ENCODE measurements at places on chromosomes 6 and 20.

DNA sequence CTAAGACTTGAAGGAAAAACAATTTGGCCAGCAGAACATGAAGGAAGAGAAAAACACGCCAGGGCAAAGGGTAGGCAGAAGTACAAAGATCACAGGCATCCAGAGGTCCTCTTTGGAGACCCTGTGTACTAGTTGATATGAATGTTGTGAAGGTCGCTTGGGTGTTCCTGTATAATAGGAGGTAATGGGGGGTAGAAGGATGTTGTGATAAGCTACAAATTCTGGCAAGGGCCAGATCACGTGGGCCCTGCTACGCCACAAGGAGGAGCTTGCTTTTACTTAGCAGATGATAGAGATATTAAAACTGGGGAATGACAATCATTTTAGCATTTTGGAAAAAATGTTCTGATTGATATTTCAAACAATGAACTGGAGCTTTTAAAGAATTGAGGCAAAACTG lies 878 bp upstream of the HLA-DMA start:
- no peak for DNase-seq

GRCh38 chr6:41186031-41186562 lies 14.9 kb downstream of the TREML2 start:
- DNase-seq: no peak

DNA sequence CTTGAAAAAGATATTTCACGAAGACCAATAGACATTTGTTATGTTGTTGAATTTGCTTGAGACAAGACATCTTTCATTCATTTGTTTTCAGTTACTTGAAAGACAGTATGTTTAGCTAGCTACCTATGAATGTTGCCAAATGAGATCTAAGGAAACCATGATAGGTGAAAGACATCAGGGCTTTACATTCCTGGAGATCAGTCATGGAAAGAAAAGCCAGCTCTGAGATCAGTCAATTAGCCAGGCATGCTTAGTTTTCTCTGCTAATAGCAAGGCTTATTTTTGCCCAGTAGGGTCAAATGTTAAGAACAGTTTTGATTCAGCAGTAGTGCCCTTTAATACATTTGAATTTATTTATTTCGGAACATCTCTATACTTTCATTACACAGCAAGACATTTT lies 116.5 kb upstream of the EDN1 start:
- DNase-seq: no peak

GRCh38 chr6:72861935-72862432 lies 240.1 kb downstream of the KCNQ5 start:
- DNase-seq: no peak

DNA sequence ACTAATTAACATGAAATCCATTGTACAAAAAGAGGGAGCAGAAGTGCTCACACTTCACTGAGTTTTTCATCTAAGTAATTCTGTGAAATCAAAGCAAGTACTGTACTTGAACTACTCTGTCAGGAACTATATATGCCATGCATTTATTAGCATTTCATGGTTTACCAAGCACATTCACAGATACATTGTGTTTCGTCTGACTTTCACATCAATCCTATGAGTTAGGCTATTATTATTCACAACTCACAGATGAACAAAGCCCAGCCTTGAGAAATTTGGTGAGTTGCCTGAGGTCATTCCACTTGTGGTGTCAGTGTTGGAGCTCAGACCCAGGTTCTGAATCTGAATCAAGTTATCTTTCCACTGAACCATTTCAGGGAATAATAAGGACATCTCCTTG lies 33.7 kb upstream of the TENT5A start:
- DNase-seq: no peak

GRCh38 chr6:160065200-160065599 lies 56.4 kb upstream of the SLC22A1 start:
- no peak for DNase-seq

DNA sequence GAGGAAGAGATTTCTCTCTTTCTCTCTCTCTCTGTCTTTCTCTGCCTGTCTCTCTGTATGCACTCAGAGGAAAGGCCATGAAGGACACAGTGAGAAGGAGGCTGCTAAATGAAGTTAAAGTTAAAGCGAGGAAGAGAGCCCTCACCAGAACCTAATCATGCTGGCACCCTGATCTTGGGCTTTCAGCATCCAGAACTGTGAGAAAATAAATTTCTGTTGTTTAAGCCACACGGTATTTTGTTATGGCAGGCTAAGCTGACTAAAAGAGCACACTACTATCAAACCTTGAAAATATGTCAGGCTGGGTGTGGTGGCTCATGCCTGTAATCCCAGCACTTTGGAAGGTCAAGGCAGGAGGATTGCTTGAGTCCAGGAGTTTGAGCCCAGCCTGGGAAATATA lies 8.0 kb upstream of the TCF21 start:
- DNase-seq: no peak

- no peak for DNase-seq
Measured at GRCh38 chr6:2197984-2198383, 47.4 kb downstream of the GMDS start.

DNA sequence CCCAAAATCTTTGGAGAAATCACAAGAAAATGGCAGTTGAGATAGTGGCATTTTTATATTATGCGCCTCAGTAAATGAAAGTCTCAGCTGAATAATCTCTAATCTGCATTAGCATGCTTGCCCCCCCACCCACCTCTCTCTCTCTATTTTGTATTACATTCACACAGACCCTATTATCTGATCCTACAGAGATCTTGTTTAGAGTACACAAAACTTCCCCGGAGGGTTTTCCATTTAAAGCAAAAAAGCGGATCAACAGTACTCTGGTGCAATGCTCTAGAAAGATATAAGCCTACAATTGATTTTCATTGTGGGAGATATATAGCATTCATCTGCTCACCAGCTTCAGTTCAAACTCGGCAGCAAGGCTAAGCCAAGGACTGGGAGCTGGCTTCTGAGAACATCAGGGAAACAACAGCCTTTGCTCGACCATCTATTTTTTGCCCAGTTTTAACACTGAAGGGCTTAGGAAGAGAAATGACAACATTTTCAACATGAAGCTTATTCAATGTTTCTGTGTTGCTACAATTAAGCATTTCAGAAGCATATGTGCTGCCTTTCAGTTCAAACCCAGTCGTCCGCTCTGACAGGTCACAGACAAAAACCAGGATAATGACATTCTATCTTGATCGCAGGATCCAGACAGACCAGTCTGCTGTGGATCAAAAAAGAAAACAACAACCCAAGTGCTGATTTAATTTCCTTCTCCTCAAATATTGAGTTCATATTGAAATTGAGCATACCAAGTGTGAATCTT lies 137.6 kb upstream of the ATXN1 start:
- DNase-seq: peak; percentile 48
